ENCODE measurements at places on chromosomes 1 and 21. TPM values are rescaled to one million over a fixed set of nuclear protein-coding genes. Genes with fewer than 3 reads are reported as not detected.

The CA6 gene
- total RNA-seq = not detected

The TTC22 gene
- total RNA-seq = 2.4 TPM

GRCh38 chr1:173015629-173016028 is 35.1 kb downstream of the TNFSF18 start:
- DNase-seq = no peak

DNA sequence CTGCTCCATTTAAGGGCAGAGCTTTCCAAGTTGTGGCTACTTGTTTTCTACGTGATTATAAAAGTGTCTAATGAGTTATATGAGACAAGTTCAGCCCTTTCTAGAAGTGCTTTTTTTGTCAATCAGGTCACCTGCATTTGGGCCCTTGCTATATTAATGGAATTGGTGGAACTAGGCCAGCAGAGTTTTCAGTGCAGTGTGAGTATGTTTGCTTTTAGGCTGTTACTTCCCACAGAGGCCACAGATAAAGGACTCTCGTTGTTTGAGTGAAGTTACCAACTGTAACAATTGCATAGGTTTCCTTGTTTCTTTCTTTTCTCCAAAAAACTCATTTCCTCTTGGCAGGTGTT is 10.9 kb downstream of the SMAP2 start:
- no peak for DNase-seq

GRCh38 chr1:150160964-150161621 is 11.4 kb downstream of the PLEKHO1 start:
- no peak for DNase-seq

GRCh38 chr1:174072581-174072980 is 50.4 kb upstream of the RC3H1 start:
- DNase-seq = no peak

GRCh38 chr21:28066596-28067387 is 925.9 kb downstream of the LTN1 start:
- DNase-seq = no peak

The MTARC1 gene
- 40.5 TPM for total RNA-seq

GRCh38 chr1:90717665-90718410 is 736 bp upstream of the BARHL2 start:
- no peak for DNase-seq

The ARID1A gene
- 186 TPM for total RNA-seq

GRCh38 chr1:83741770-83742169 is 257.2 kb downstream of the TTLL7 start:
- no peak for DNase-seq

GRCh38 chr1:231186356-231187115 is 24.7 kb downstream of the TRIM67 start:
- no peak for DNase-seq

The MATN1 gene
- 0.11 TPM for total RNA-seq

DNA sequence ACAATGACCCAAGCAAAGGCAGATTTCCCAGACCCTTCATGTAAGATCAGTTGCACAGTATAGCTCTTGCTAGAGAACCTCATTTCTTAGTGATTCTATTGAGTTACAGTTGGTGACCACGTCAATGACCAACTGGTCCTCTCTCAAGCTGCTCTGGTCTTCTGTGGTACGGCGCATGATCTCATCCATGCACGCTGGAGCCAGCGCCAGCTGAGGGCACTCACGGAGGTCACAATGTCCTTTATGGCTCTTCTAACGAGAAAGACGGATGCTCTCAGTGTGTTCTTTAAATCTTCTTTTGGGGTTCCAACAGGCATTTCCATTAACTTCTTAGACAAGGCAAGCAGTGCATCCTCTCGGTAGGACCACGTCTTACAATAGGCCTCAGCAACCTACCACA is 22.3 kb downstream of the CEP104 start:
- DNase-seq = no peak

DNA sequence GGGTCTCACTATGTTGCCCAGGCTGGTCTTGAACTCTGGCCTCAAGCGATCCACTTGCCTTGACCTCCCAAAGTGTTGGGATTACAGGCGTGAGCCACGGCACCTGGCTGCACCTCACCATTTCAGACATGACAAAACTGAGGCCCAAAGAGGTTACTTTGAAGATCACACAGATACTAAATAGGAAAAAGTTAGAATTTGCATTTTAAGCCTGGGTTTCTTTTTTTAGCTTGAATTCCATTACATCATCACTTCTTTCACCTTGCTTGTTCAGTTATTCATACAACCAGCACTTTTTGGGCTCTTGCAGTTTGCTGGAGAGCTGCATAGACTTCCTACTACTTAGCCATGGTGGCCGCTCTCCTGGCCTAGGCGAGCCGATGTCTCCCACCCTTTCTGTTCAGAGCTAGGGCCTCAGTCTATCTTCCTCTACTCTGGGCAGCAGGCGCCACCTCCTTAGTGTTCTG is 16.3 kb upstream of the CD2 start:
- DNase-seq = no peak

The CYP4A22 gene
- not detected for total RNA-seq

- no peak for DNase-seq
Measured at GRCh38 chr1:185442050-185442449, 125.0 kb upstream of the IVNS1ABP start.

The DEPDC1 gene
- 10.3 TPM for total RNA-seq

DNA sequence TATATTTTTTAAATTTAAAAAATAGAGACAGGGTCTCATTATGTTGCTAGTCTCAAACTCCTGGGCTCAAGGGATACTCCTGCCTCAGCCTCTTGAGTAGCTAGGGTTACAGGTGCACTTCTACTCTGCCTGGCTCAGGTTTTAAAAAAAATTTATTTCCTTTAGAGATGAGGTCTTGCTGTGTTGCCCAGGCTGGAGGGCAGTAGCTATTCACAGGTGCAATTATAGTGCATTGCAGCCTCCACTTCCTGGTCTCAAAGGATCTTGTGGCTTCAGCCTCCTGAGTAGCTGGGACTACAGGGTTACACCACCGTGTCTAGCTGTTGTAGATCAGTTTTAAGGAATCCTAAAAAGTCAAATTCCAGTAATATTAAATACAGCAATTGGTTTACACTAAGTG is 5.0 kb downstream of the RNF11 start:
- DNase-seq = no peak

DNA sequence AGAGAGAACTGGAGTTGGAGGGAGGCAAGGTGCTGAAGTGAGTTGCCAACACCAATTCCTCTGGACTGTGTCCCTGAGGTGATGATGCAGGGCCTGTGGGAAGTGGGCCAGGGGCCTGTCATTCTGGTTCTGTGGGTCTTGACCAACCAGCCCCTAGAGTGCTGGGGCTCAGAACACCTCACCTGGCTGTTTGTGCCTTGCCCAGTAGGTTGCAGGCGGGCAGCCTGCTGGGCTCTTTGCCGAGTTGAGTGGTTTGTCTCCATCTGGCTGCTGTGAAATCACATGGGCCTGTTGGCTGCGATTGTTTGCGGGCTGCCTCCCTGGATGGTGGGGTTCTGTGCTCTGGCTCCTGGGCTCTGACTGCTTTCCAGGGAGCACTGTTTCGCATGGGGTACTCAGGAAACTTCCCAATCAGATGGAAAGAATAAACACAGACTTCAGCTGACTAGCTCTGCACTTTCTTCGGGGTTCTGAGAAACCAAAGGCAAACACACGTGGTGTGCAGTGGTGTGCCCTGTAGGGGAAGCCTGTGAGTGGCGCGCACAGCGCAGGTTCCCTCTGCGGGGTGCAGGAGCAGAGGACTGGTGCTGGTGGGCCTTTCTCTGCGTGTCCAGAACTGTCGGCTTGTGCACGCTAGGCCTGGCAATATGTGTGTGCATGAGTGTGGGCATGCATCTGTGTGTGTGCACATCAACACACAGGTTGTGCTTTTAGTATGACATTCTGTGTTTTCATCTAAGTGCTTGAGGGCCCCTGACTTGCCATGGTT is 95.1 kb downstream of the RHOU start:
- no peak for DNase-seq
